ENCODE measurements at places on chromosomes 16 and 17.

DNA sequence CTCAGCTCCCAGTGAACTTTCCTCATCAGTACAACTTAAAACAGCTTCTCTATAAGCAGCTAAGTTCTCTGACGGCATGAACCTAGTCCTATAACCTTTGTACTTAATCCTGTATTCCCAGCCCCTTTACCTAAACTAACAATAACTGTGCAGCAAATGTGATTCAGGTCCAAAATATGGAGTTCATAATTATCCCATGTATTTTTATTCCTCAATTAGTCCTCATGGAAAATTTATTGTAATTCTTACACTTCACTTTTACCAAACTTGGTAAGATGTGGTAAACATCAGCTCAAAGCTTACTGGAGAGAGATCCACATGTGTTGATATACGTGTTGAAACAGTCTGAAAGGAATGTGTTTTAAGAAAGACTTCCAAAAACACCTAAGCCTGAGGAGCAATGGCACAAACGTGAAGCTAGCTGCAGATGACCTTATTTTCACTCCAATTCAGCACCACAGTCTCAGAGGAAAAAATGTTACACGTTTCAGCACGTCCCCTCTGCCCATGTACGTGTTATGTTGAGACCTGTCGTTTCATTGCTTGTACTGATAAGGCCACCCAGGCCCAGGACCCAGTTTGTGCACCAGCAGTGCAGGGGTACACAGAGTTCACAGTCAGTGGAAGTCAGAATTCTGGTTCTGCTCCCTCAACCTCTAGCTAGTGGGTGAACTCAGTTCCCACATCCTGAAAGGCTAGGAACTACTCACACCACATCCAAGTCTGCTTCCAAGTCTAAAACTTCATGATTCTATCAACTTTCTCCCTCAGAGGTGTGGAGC is 7.1 kb downstream of the USP31 start:
- no peak for DNase-seq

- DNase-seq: no peak
Measured at GRCh38 chr16:21646721-21647561, 5.5 kb downstream of the IGSF6 start.

DNA sequence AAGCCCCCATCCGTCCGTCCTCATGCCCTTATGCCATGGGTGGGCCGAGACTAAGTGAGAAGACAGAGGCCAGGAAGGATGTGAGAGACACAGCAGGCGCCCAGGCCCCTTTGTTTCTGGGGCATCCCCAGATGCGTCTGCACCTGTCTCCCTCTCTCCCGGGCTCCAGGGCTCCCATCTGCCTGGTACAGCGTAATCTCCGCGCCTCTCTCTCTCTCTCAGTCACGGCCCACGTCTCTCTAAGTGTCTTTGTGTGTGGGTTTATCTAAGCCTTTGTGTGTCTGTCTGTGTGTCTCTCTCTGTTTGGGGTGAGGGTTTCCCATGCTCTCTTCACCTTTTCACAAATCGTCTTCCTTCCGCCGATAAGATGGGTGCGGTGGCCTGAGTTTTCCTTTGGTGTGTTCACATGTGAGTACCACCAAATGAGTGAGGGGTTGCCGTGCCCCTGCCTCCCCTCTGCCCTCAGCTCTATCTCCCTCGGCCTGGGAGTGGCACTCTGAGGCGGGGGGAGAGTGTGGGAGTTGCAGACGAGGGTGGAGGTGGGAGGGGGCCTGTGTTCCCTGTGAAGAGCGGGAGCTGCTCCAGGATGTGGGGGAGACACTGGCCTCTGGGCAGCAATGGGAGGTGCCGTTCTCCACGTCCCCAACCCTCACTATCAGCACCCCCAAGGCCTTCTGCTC is 25.8 kb upstream of the ABCC3 start:
- no peak for DNase-seq

GRCh38 chr17:2423271-2423670 is 22.4 kb upstream of the MNT start:
- no peak for DNase-seq

DNA sequence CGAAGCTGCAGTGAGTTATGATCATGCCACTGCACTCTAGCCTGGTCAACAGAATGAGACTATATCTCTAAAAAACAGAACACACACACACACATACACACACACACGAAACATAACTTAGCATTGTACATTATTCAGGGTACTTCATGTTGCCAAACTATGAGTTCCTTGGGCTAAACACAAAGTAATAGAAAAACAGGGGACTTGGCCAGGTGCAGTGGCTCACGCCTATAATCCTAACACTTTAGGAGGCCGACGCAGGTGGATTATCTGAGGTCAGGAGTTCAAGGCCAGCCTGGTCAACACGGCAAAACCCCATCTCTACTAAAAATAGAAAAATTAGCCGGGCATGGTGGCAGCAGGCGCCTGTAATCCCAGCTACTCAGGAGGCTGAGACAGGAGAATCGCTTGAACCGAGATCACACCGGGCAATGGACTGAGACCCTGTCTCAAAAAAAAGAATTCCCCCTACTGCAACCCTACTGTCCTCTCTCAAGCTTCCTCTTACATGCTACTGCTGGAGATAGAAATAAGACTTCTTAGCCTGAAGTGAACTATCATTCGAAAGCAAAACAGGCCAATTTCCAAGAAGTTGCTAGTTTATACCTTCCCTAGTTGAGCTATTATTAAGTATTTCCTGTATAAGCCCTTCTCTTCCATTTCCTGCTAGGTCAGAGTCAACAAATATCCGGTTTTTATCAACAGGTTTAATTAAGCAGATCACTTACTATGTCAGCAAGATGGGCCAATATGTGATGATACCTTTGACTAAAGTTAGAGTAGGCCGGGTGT is 7.2 kb downstream of the LSM12 start:
- DNase-seq: no peak

DNA sequence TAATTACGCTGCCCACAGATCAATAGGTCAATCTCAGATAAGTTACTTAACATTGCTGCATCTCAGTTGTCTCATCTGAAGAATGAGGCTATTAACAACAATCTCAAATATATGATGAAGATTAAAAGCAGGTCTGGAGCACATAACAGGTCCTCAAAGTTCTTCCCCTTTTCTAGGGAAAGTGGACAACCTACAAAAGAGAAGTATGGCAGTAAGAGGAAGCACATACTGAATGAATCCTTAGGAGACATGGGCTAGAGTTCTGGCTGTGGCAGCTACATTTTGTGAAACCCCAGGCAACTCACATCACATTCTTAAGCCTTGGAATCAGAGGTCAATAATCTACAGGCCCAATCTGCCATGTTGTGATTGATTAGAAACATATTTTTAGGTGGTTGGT is 180.6 kb downstream of the PCTP start:
- no peak for DNase-seq

DNA sequence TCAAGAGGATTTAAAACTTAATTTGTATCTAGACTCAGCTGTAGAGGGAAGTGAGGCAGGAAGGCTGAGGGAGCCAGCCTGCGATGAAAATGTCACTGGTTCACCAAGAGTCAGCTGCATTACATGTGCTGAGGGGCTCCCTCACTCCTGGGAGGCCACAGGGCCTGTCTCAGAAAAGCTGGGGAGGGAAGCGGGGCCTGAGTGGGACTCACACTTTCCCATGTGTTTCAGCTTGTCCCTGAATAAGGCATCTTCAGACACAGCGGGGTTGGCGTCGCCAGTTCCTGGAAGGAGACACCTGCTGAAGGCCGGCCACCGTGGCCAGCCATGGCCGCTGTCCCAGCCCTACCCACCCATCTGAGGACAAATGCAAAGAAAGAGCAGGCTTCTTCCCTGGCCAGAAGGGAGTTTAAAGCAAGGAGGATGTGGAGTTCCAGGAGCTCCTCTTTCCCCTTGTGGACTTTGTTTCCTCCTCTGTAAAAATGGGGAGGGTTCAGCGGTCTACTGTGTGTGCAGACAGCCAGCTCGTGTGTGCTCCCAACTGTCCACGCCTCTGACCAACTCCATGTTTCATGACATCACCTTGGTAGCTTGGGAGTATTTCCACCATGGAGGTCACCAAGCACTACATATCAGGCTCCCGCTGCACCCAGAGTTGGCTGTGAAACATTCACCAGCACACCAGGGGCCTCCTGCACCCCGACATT is 19.2 kb upstream of the MRPS23 start:
- no peak for DNase-seq

DNA sequence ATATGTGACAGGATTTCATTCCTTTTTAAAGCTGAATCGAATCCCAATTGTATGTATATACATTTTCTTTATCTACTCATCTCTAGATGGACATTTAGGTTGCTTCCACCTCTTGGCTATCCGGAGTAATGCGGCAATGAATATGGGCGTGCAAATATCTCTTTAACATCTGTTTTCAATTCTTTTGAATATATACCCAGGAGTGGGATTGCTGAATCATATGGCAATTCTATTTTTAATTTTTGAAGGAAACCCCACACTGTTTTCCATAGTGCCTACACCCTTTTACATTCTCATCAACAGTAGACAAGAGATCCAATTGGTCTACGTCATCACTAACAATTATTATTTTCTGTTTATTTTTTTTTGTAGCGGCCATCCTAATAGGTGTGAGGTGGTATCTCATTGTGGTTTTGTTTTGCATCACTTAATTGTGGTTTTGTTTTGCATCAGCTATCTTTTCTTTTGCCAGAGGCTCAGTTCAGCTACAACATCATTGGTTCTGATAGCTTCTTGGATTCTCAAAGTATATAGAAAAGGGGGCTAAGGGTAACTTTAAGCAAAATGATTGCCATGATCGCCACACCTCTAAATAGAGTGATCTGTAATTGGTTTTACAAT is 25.6 kb upstream of the MAP2K6 start:
- no peak for DNase-seq

- DNase-seq: peak; percentile 72
Measured at GRCh38 chr17:61476476-61477203, 24.4 kb downstream of the TBX4 start.

- DNase-seq: no peak
Measured at GRCh38 chr16:78519896-78520295, 420.4 kb downstream of the WWOX start.

GRCh38 chr17:18848501-18848900 is 9.4 kb upstream of the PRPSAP2 start:
- no peak for DNase-seq

- no peak for DNase-seq
Measured at GRCh38 chr16:89482150-89482816, 8.1 kb downstream of the ANKRD11 start.

GRCh38 chr16:20401475-20402016 is 3.0 kb downstream of the PDILT start:
- no peak for DNase-seq

GRCh38 chr16:22423716-22424115 is 49.3 kb upstream of the CDR2 start:
- peak; percentile 24 for DNase-seq

GRCh38 chr17:61399131-61400065 is at the start of gene TBX2:
Gene TBX2 (plus strand): TSS chr17:61399843. CDS start chr17:61400177, 334 bp downstream.
- no peak for DNase-seq

- no peak for DNase-seq
Measured at GRCh38 chr17:80023481-80024205, 12.0 kb downstream of the TBC1D16 start.

DNA sequence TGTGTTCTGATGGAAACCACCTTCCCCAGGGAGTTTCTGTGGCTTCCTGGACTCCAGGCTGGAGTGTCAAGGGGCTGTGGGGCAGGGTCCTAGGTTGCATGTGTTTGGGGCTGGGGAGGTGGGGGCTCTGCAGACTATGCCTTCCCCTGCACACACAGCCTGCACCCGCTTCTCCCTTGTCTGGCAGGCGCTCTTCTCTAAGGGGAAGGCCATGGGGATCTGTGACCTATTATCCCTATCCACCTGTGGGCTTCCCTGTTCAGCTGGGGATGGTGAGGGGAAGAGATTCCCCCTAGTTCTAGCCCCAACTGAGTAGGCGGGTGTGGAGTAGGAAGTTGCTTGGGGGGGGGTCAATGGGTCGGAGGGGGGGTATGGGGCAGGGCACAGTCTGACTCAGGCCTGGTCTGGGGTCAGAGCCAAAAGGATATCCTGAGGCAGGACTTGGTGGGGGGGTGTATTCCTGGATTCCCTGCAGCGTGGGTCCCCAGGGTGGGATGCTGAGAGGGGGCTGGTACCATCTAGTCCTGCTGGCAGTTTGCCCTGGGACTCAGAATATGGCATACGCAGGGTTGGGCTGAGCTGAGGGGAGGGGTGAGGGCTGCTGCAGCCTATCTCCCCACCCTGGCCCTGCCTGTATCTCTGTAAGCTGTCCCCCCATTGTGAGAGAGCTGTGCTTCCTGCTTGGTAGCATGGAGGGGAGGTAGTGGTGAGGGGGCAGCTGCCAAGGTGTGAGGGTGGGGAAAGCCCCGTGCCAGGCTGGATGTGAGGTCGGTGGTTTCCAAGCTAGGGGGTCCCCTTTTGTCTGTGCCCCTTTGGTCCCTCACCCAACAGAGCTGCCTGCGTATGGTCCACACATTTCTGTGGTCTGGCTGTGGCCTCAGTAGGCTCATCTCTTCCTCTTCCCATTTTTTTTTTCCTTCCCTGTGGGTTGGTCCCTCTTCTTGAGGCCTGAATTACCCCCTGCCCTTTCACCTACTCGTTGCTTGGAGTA is 14.7 kb downstream of the RARA start:
- peak; percentile 60 for DNase-seq

- no peak for DNase-seq
Measured at GRCh38 chr16:49009204-49009603, 272.4 kb downstream of the CBLN1 start.

DNA sequence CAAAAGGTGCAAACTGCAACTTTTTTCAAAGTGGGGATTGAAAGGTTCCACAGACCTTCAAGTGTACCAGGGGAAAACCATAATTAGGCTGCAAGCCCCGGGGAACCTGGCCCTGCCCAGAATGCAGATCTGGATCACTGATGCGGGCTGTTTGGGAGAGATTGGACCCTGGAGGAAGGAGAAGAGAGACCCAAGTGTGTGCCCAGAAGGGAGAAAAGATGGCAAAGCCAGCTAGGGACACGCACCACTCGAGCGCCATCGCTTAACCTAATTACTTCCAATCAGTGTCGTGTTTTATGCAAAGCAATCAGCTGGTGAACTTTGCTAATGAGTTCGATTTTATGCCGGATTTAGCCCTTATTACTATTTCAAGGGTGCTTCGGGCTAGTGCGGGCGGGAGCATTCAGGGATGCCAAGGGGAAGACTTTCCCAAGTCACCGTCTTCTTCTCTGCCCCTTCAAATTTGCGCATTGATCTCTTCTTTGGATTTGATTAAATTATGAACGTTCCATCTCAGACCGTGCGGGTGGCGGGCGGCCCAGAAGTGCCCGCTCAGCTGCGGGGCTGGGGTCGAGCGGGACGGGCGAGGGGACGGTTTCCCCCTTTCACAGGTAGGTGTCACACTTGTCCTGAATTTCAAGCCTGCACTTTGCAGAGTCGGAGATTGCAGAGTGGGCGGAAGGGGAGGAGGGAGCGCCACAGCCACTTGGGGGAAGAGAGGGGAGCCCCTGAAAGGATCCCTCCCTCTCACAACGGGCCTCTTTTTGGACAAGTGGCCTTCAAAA is 4.0 kb downstream of the IRX5 start:
- no peak for DNase-seq

- no peak for DNase-seq
Measured at GRCh38 chr17:36930583-36930900, 6.7 kb upstream of the LHX1 start.

All from chondrocyte (in vitro differentiated cells).